ENCODE measurements at places on chromosomes 4 and X. TPM values are rescaled to one million over a fixed set of nuclear protein-coding genes. Genes with fewer than 3 reads are reported as not detected.

Gene IL9R
- 0.88 TPM for total RNA-seq

Gene PRR32
- total RNA-seq: not detected

Gene LRIT3
- 0.25 TPM for total RNA-seq

Gene SPANXN4
- not detected for total RNA-seq
